A673 (cell line): ENCODE measurements at places on chromosomes 1 and 21. TPM values are rescaled to one million over a fixed set of nuclear protein-coding genes. Genes with fewer than 3 reads are reported as not detected.

Gene S100A5
- total RNA-seq: not detected in 2 replicates

Gene CLEC20A
- not detected in 2 replicates for total RNA-seq

Gene LRRC7
- 0.07 TPM in 1 of 2 replicates, not detected in the other for total RNA-seq

Gene RSPO1
- not detected in 2 replicates for total RNA-seq

Gene ITLN2
- not detected in 2 replicates for total RNA-seq

Gene SLC5A9
- not detected in 2 replicates for total RNA-seq

Gene NT5C1A
- not detected in 2 replicates for total RNA-seq

Gene NGF
- 0.39 and 0.47 TPM in 2 replicates for total RNA-seq

Gene FLG
- total RNA-seq: not detected in 2 replicates

Gene KPRP
- not detected in 2 replicates for total RNA-seq

Gene PTPRU
- 6.8 and 15.6 TPM in 2 replicates for total RNA-seq

Gene RAB13
- 169 and 206 TPM in 2 replicates for total RNA-seq

Gene C1orf21
- total RNA-seq: 31.3 and 34.3 TPM in 2 replicates

Gene OR2C3
- not detected in 2 replicates for total RNA-seq

Gene CATSPER4
- total RNA-seq: not detected in 2 replicates

Gene ROR1
- total RNA-seq: 7.4 and 8.3 TPM in 2 replicates

Gene TDRD10
- total RNA-seq: not detected in 2 replicates

Gene PIK3R3
- total RNA-seq: 30.0 and 30.2 TPM in 2 replicates

Gene RGS13
- 0.09 TPM in 1 of 2 replicates, not detected in the other for total RNA-seq

Gene SPRR5
- not detected in 2 replicates for total RNA-seq

Gene APOBEC4
- not detected in 2 replicates for total RNA-seq

Gene PLA2G2F
- total RNA-seq: not detected in 2 replicates

Gene CD1E
- not detected in 2 replicates for total RNA-seq

Gene TCHHL1
- total RNA-seq: not detected in 2 replicates

Gene FOXE3
- total RNA-seq: not detected in 2 replicates

Gene ESPN
- total RNA-seq: not detected in 2 replicates

Gene PROX1
- not detected in 2 replicates for total RNA-seq

Gene SPATA21
- not detected in 2 replicates for total RNA-seq

Gene HCN3
- total RNA-seq: 11.3 and 12.2 TPM in 2 replicates
